ENCODE measurements at places on chromosomes 7 and 10. TPM values are rescaled to one million over a fixed set of nuclear protein-coding genes. Genes with fewer than 3 reads are reported as not detected.

MEOX2 gene
- total RNA-seq, result 1.5 TPM

MEIG1 gene
- total RNA-seq, result not detected

ANKRD61 gene
- total RNA-seq, result 0.35 TPM

CDH23 gene
- 0.08 TPM for total RNA-seq

PMPCB gene
- 42.7 TPM for total RNA-seq

ADCYAP1R1 gene
- 0.35 TPM for total RNA-seq

BTAF1 gene
- total RNA-seq, result 36.5 TPM

VSTM4 gene
- 0.23 TPM for total RNA-seq

HOXA2 gene
- not detected for total RNA-seq

COBL gene
- not detected for total RNA-seq

STAG3 gene
- 1.4 TPM for total RNA-seq

HABP2 gene
- not detected for total RNA-seq

RBM48 gene
- 7.7 TPM for total RNA-seq

IKZF5 gene
- 1.1 TPM for total RNA-seq

IL2RA gene
- total RNA-seq, result not detected

MYPN gene
- total RNA-seq, result not detected

TTYH3 gene
- 36.8 TPM for total RNA-seq

NAT16 gene
- not detected for total RNA-seq

PNLIPRP3 gene
- not detected for total RNA-seq

C7orf57 gene
- total RNA-seq, result not detected

CRTAC1 gene
- 0.12 TPM for total RNA-seq

SLC26A3 gene
- not detected for total RNA-seq

SHH gene
- total RNA-seq, result not detected

RASSF4 gene
- 10.6 TPM for total RNA-seq

COL17A1 gene
- total RNA-seq, result 0.23 TPM

HYAL4 gene
- total RNA-seq, result not detected

SPDYE2B gene
- 0.12 TPM for total RNA-seq

NCOA4 gene
- total RNA-seq, result 149 TPM

NPS gene
- not detected for total RNA-seq

SPDYE6 gene
- not detected for total RNA-seq

TMEM130 gene
- 0.12 TPM for total RNA-seq

IDI2 gene
- total RNA-seq, result not detected

ARHGEF35 gene
- 2.0 TPM for total RNA-seq

CAV2 gene
- 86.3 TPM for total RNA-seq

GJD4 gene
- total RNA-seq, result not detected

SLC16A9 gene
- total RNA-seq, result 0.23 TPM

HPSE2 gene
- not detected for total RNA-seq

CALHM3 gene
- total RNA-seq, result not detected

SMO gene
- total RNA-seq, result 18.5 TPM

SGPL1 gene
- 30.4 TPM for total RNA-seq

EPO gene
- not detected for total RNA-seq

CLEC2L gene
- not detected for total RNA-seq

RET gene
- not detected for total RNA-seq

DNAH11 gene
- 0.59 TPM for total RNA-seq

YKT6 gene
- total RNA-seq, result 128 TPM

TDRD1 gene
- 7.7 TPM for total RNA-seq

MOGAT3 gene
- total RNA-seq, result not detected

BTBD16 gene
- not detected for total RNA-seq

FOXI2 gene
- total RNA-seq, result not detected

SORCS1 gene
- total RNA-seq, result not detected

TMEM225B gene
- 1.2 TPM for total RNA-seq

ANKRD2 gene
- 0.15 TPM for total RNA-seq

COL26A1 gene
- not detected for total RNA-seq

AKR1C8 gene
- total RNA-seq, result not detected

CARD11 gene
- not detected for total RNA-seq

CDC14C gene
- total RNA-seq, result not detected

GRM3 gene
- not detected for total RNA-seq

CRYGN gene
- total RNA-seq, result not detected
